ENCODE measurements at places on chromosomes 7 and 10.

- no peak for DNase-seq
Observed at GRCh38 chr10:35140126-35140525, 13.5 kb downstream of the CREM start.

- DNase-seq: no peak
Observed at GRCh38 chr7:129252128-129252527, 27.3 kb downstream of the AHCYL2 start.

GRCh38 chr7:112529521-112529920 lies 48.7 kb downstream of the LSMEM1 start:
- no peak for DNase-seq

- no peak for DNase-seq
Observed at GRCh38 chr7:77982926-77983550, 184.5 kb downstream of the PHTF2 start.

GRCh38 chr10:88070080-88070880 lies 206.9 kb downstream of the PTEN start:
- DNase-seq: no peak

GRCh38 chr7:69951458-69951857 lies 353.2 kb downstream of the AUTS2 start:
- DNase-seq: no peak
